HCT116 (cell line): ENCODE measurements at places on chromosomes 1 and 21. TPM values are rescaled to one million over a fixed set of nuclear protein-coding genes. Genes with fewer than 3 reads are reported as not detected.

DNA sequence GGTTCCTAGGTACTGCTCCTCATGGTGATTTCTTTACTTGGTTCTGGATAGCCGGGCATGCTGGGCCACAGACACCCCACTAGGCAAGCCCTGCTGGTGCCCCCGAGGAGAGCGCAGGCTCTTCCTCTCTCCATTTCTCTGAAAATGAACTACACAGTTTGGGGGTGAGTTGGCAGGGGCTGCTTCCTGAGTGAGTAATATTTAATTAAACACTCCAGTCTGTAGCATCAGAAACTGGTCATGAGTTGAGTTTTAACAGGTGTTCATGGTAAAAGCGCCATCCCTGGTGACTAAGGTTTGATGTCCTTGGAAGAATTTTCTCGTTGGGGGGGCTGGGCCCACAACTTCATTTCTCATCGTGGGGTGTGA lies 1.7 kb downstream of the SPSB1 start:
- no peak for DNase-seq

The GON4L gene
- total RNA-seq, result 40.8 TPM

- no peak for DNase-seq
Measured at GRCh38 chr1:234561319-234561718, 48.7 kb downstream of the IRF2BP2 start.

DNA sequence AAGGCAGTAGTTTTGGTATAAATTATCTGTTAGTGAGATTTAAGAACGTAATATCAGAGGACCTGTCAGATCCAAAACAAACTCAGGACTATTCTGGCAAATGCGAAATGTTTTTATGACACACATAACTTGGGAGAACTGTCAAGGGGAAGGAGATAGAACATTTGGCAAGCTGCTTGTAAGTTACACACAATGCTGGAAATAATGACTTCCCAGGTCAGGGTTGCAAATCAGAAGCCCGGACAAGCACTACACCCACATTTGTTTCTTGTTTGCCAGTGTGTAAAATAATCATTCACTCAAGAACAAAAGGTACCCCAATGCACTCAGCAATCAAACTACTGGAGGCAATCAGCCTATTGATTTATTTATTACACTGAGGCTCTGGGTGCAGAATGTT lies 354.7 kb downstream of the KCNH1 start:
- no peak for DNase-seq

GRCh38 chr1:204081164-204081790 lies 8.4 kb downstream of the SOX13 start:
- no peak for DNase-seq

The VTCN1 gene
- 0.17 TPM for total RNA-seq

The GLRX2 gene
- 30.6 TPM for total RNA-seq

- DNase-seq, result no peak
Measured at GRCh38 chr1:173367136-173367535, 110.0 kb upstream of the PRDX6 start.

The TRAF3IP3 gene
- total RNA-seq, result 0.34 TPM

GRCh38 chr1:167088746-167089417 lies 1.3 kb downstream of the GPA33 start:
- DNase-seq, result no peak

DNA sequence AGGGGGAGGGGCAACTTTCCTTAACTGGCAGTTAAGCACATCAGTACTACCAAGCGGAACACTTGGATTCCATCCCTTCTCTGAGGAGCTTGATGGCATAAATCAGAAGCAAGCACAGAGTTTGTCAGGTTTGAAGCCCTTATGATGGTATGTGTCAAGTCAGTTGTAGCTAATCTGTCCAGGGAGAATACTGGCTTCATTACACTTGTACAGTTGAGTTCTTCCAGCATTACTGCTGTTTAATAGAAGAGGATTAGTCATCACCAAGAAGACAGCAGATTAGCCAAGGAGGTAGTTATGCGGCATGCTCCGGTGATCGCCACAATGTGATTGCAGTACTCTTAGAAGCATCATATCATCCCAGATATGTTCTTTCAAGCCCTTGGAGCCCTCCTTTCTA lies 2.1 kb upstream of the TDRD5 start:
- no peak for DNase-seq

- DNase-seq, result no peak
Measured at GRCh38 chr1:100325415-100326324, 26.6 kb upstream of the CDC14A start.

The PTGS2 gene
- 0.91 TPM for total RNA-seq

DNA sequence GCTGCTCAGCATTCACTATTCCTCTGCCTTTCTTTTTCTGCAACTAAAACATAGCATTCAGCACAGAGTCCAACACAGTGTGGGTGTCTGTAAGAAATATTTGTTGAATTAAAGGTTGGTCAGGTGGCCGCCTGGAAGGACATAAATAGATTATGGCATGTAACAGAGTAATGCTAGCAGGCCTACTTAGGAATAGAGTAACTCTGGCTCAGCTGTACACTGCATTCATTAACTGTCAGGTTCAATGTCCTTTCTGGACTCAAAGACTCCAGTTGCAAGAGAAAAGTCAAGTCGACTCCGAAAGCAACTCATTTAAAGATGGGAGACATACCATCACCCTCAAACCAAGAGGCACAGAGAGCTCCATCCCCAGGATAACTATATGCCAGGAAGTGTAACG lies 116.0 kb downstream of the LMX1A start:
- DNase-seq, result no peak

The PDZK1IP1 gene
- total RNA-seq, result not detected

GRCh38 chr1:117001254-117001927 lies at the start of gene CD101:
CD101 (plus strand) TSS chr1:117001760; CDS start chr1:117001818, 58 bp downstream.
- no peak for DNase-seq

- DNase-seq, result no peak
Measured at GRCh38 chr21:29943885-29944284, 4.1 kb upstream of the GRIK1 start.

DNA sequence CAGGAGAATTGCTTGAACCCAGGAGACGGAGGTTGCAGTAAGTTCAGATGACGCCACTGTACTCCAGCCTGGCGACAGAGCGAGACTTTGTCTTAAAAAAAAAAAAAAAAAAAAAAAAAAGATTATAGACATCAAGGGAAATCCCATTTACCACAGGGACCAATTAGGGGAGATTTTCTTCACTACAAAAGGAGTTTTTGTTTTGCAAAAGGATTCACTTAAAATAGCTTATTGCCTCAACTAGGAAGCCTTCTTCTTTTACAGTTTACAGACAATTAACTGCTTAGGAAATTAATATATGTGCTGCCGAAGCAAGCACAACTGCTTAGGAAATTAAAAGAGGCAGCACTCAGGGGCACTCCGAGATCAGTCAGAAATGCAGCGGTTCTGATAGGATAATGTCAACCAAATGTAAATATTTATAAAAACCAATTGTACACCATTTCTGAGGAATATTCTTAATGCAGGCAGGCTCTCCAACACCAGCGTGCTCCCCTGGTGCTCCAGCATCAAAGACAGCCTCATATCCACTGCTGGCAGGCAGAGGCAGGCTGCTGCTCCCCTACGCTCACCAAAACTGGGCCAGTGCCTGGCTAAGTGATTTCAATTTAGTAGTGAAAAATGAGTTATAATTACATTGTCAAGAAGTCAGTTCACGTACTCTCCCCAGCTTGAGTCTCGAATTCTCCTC lies 107.9 kb upstream of the RAB4A start:
- no peak for DNase-seq

The PLPPR5 gene
- not detected for total RNA-seq

GRCh38 chr1:197937381-197937780 lies 20.2 kb downstream of the LHX9 start:
- no peak for DNase-seq

DNA sequence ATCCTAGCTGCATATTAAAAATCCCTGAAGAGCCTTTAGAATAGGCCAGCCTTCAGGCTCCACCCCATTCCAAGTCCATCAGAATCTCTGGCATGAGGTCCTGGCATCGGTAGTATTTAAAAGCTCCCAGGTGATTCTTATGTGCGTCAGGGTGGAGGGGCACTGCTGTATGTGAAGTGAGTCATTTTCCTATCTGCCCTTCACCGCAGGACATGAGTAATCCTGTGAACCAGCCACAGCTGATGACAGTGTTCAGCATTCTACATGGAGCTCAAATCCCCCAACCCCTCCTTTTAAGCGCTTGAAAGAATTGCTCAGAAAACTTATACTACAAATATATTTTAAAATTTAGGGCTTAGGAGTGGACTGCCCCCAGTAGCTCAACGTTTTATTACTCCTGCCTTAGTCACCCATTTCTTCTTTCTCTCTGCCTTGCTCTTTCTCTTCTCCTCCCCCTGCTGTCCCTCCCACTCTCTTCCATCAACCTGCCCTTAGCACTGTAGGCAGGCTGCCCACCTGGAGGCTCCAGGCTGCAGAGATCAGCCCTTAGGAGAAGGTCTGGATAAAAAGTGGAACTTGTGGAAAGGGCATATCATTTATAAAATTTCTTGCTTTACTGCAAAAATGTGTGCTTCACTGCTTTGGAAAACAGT lies 73.8 kb upstream of the ZNF281 start:
- peak; percentile 91 for DNase-seq

The CFAP126 gene
- not detected for total RNA-seq

GRCh38 chr1:240804475-240804874 lies 192.5 kb upstream of the GREM2 start:
- DNase-seq, result no peak
